Muscle of leg (tissue), 16 donors: ENCODE measurements at places on chromosomes 5 and 9.

- peak; percentile 88 for DNase-seq
Measured at GRCh38 chr9:128635266-128636023, 21.2 kb downstream of the DYNC2I2 start.

- peak; percentile 28 for DNase-seq
Measured at GRCh38 chr5:161380486-161380885, 166.0 kb downstream of the GABRB2 start.

GRCh38 chr5:151153300-151153699 is 4.3 kb downstream of the ANXA6 start:
- DNase-seq, result no peak

DNA sequence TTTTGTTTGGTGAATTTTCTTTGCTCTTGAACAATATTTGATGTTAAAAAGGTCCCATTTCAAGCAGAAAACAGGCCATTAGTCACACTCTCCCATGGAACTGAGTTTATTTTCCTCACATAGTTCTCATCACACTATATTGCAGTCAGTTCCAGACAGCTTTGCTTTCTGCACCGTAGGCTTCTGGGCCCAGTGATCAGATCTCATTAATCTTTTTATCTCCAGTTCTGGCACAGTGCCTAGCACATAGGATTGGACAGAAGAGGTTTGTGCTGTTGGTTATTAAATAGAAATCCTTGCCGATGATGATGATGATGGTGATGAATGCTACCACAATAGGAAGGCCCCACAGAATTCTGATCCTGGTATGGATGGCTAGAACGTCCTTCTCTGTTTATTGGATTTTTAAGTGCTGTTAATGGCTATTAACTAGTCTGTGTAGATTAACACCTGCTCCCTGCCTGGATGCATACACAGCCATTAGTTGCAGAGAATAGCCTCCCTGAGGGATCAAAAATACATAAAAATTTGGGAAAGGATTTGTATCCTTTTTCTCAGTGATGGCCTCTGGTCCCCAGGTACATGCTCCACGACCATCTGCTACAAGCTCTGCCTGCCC is 52.0 kb upstream of the NTRK2 start:
- DNase-seq, result no peak

DNA sequence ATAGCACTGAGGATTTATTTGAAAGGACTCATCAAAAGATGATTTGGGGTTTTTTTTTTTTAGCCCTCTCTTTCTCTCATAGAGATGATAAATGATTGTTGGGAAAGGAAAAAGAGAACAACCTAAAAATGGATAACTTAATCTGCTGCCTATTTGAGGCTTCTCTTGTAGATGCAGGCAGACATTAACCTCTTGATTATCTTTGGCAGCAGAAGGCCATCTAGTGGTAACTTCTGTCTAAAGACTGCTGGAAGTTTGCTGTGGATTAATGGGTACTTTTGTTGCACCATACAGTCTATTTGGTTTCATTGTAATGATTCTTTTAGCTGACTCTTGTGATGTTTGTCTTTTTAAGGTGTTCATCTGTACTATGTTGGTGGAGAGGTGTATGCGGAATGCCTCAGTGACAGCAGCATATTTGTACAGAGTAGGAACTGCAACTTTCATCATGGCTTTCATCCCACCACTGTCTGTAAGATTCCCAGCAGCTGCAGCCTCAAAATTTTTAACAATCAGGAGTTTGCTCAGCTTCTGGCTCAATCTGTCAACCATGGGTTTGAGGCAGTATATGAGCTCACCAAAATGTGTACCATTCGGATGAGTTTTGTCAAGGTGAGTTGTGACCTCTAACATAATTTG is 18.8 kb downstream of the SMIM32 start:
- DNase-seq, result peak; percentile 79

DNA sequence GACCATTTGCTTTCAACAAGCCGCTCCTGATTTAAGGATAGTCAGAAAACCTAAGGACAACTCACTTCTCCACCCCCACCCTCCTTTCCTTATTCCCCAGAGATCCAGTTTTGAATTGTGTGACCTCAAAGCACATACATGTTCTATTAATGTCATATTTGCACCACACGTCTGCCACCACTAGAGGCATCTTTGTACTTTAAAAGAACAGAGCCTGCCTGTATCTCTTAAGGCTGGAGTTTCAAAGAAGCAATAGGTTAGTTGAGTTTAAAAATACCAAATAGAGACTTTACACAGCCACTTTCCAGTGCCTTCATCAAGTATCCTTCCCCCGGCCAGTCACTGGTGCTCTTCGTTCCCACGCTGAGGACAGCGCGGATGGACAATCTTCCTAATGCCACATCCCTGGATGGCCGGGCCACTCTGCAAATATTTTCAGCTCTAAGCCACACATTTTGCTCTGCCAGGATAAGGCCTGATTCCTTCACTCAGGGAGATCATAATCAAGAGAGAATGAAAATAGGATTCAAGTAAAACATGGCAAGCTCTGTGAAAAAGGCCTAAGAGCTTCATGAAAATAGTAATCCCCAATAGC is 146.3 kb downstream of the SNCAIP start:
- no peak for DNase-seq

GRCh38 chr9:126490871-126491567 is 122.7 kb upstream of the LMX1B start:
- peak; percentile 86 for DNase-seq

- peak; percentile 42 for DNase-seq
Measured at GRCh38 chr5:128464596-128464995, 73.4 kb downstream of the FBN2 start.

DNA sequence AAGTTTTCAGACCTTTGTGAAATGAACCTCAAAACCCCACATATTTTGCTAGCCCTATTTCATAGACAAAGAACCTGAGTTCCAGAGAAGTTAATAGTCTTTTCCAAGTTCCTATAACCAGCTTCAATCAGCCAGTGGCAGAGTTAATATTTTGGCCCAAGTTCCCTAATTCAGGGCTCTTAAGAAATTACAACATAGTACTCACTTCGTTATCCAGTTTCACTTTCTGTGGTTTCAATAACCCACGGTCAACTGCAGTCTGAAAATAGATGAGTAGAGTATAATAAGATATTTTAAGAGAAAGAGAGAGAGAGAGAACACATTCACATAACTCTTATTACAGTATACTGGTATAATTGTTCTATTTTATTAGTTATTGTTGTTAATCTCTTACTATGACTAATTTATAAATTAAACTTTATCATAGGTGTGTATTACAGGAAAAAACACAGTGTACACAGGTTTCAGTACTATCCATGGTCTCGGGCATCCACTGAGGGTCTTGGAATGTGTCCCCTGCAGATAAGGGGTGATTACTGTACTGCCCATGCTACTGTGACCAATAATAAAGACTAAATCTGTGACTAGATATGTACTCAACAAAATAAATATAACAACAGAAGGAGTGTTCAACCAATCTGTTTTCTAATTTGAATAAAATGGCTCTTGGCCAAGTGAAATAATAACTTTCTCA is 9.3 kb upstream of the MYOT start:
- peak; percentile 47 for DNase-seq

GRCh38 chr5:44952376-44952775 is 143.6 kb downstream of the MRPS30 start:
- peak; percentile 4 for DNase-seq

DNA sequence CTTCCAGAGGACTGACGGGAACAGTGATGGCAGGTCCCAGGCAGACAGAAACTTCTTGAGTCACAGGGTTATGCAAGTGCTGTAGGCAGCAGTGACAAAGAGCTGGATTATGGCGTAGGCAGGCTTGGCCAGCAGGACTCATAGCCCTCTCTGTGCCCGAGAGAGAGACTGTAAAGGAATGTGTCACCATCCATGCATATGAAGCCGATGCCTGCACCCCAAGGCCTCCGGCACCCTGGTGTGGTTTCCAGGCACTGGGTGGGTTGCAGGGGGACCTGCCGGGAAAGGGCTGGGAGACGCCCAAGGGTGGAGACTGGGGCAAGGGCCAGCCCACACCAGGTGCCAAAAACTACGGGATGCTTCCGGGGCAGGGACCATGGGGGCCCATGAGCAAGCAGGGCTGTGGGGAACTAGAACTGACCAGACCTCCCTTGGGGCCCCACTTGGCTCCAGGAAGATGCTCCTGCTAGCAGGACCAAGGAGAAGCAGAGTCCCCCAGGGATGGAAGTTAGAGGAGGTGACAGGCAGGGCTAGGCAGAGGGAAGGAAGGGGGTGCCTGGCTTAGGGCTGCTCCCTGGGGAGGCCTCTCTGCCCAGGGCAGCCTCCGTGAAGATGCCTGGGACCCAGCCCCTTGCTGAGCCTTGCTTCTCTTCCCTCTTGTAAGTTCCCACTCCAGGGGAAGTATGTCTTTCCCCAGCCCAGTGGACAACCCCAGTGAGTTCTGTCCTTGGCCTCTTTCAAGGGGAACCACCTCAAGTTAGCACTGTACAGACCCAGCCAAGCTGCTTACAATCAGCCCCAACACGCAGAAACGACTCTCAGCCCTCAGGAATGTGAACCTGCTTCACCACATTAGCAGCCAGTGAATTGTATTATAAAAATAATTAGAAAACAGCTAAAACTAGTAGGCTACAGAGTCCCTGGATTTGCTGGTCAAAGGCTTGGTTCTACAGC is 10.5 kb upstream of the IPPK start:
- no peak for DNase-seq

DNA sequence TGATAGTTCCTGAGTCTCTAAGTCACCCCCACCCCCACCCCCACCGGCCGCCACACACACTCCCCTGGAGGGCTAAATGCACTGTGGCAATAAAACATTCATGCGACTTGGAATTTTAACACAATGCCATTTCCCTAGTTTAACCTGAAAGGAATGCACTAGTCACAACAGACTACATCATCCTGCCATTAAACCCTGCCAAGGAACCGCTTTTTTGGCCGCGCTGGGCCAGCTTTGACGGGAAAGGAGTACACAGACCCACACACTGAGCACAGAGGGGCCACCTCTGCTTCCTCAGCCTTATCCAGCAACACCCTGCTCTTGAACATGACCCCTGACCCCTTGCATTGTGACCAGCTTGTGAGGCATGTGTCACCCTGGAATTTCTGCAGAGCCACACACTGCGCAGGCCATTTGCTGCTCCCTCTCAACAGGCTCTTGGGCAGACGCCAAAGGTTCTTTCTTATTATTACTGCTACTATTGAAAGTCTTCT is 165.3 kb downstream of the BNC2 start:
- peak; percentile 94 for DNase-seq

DNA sequence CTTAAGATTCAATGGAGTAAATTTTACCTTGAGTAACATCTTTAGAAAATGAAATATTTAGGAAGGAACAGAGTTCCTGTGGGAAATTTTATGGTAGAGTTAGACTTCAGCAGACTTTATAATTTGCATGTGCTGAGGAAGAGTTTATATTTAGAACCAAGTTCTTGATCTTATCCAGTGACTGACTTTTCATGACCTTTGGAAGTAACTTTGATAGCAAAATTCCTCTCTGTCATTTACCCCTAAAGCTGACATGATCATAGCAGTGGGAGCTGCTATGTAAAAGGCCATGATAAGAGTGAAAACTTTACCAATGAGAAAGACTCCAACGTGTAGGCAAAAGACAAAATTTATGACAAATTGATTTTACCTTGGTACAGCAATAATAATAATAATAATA is 1071.8 kb upstream of the DMAC1 start:
- DNase-seq, result no peak

DNA sequence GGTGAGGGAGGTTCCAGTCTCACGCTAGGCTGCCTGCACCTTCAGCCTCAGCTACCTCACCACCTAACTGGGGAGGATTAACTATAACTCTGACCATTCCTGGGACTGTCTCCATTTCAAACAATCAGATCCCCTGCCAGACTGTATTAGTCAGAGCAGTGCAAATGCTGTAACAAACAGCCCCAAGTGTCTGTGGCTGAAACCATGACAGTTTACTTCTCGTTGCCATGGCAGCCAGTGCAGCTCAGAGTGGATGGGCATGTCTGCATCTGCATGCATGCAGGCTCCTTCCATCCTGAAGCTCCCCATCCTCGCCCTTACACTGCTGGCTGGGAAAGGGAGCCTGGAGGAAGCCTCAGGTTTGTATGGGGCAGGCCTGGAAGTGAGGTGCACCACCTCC is 86.7 kb downstream of the KCNIP1 start:
- no peak for DNase-seq

DNA sequence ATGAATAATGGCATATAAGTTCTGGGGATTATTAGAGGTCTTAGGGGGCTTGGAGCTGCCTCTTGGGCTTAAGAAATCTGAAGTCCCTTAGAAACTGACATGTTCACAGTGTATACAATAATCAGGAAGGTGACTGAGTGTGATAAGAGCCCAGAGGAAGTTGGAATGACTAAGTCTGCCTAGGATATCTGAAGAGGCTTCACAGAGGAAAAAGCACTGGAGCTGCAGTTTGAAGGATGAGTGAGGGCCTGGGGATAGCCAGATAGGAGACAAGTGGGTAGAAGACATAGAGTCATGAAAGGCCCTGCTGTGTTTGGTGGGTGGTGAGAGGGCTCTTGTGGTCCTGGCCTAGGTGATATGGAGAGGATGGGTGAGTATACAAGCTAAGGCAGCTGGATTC is 8.8 kb downstream of the NEUROG1 start:
- no peak for DNase-seq

GRCh38 chr9:132990781-132991180 is 12.3 kb downstream of the GFI1B start:
- DNase-seq, result no peak

GRCh38 chr9:104869811-104870210 is 58.1 kb downstream of the ABCA1 start:
- DNase-seq, result no peak

- DNase-seq, result no peak
Measured at GRCh38 chr5:173812811-173813550, 75.2 kb upstream of the CPEB4 start.

- no peak for DNase-seq
Measured at GRCh38 chr5:133818869-133819600, 149.4 kb downstream of the C5orf15 start.

DNA sequence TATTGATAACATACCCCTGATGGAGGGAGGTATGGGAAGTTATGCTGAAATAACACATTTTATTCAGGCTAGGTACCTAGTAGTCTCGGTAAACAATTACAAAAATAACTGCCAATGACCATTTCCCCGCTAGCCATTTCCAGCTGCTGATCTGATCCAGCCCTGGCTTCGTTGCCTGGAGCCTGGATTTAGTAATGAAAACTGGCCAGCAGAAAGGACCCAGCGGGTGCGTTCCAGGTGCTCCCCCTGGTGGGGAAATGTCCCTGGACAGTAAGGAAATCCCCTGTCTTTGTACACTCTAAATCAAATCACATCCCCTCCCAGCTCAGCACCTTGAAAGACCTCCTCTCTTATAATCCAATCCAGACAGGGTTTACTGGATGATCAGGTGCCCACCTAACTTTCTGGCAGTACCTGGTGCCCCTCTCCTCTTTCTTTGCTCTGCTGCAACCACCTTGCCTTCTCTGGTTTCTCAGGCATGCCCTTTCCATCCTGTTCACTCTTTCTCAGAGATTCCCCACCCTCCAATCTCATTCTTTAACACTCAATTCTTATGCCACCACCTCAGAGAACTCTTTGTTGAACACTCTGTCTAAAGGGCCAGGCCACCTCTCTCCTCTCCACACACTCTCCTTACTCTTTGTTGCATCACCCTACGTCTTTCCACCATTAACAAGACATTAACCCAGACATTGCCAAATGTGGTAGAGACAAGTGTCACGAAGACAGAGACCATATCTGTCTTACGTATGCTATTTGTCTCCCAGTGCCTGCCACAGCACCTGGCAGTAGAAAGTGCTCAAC is 50.1 kb upstream of the SMAD5 start:
- peak; percentile 91 for DNase-seq

- DNase-seq, result no peak
Measured at GRCh38 chr9:93633492-93634221, 57.3 kb downstream of the PHF2 start.
